ENCODE measurements at places on chromosomes 1 and 21.

- DNase-seq = no peak
Measured at GRCh38 chr1:183203094-183203493, 17.0 kb downstream of the LAMC2 start.

DNA sequence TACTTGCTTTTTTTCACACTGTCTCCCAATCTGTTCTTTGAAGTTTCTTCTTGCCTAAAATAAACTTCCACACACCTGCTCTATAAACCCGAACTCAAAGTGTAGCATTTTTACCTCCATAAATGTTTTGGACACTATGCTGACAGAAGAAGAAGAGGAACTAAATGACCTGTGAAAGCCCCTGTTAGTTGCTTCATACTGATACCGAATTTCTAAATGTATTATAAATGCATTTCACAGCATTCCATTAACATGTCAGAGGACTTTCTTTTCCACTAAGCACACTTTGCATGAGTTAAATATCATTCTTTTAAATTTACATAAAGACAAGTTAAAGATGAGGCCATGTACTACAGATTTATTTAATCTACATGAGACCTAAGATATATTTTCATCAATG is 281.0 kb downstream of the SMYD3 start:
- no peak for DNase-seq

- peak; percentile 11 for DNase-seq
Measured at GRCh38 chr1:31822766-31823165, 6.9 kb upstream of the SPOCD1 start.

DNA sequence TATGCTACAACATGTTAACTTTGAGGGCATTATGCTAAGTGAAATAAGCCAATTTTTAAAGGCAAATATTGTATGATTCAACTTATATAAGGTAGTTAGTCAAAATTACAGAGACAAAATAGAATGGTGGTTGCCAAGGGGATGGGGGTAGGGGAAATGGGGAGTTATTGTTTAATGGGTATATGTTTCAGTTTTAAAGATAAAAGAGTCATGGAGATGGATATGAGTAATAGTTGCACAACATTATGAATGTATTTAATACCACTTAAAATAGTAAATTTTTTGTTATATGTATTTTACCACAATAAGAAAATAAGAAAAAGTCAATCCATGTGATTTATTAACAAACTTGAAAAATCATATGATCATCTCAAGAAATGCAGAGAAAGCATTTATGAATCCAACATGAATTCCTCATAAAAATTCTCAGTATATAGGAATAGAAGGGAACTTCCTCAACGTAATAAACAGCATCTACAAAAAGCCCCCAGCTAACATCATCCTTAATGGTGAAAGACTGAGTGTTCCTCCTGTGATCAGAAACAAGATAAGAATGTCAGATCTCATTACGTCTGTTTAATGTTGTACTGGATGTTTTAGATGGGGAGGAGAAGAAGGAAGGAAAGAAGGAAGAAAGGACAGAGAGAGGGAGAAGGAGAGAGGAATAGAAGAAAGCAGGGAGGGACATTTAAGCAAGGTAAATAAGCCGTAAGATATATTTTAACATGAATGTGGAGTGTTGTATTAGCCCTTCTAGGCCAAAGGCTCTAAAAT is 6.7 kb upstream of the TSEN15 start:
- no peak for DNase-seq

GRCh38 chr1:233238884-233239431 is 56.6 kb downstream of the PCNX2 start:
- no peak for DNase-seq

- DNase-seq = no peak
Measured at GRCh38 chr21:29205988-29206387, 75.5 kb downstream of the MAP3K7CL start.

- DNase-seq = peak; percentile 61
Measured at GRCh38 chr1:145871994-145872924, 13.4 kb upstream of the PIAS3 start.

DNA sequence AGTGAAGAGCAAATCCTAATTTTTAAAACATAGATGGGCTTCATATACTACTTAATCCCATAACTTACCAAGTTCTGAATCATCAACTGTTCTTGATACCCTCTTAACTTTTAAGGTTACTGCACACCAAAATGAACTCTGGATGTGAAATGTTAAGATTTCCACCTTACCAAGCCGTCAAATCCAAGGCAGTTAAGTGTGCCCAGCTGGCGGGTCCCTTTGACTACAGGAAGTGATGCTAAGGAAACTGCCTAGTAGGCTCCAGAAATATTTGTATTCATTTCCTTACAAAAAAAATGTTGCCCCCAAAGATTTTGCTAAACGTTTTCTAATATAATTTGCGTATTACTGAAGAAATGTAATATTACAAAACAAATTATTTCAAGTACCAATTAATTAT is 10.7 kb downstream of the NRIP1 start:
- no peak for DNase-seq

DNA sequence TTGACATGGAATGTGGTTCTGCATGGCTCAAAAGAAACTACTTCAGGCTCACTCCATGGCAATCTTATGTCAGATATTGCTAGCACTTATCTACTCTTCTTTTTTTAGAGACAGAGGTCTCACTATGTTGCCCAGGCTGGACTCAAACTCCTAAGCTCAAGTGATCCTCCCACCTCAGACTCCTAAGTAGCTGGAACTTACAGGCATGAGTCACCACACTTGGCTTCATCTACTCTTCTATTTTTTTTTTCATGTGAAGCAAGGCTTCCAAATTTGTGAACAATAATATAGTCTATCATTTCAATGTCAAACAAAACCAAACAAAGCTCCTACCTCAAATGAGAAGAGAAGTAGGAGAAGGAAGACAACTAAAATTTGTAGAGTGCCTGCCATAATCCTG is 7.5 kb upstream of the PSEN2 start:
- no peak for DNase-seq

- DNase-seq = no peak
Measured at GRCh38 chr1:21630571-21631343, 38.4 kb downstream of the RAP1GAP start.

GRCh38 chr1:94276988-94277434 is 39.6 kb upstream of the ARHGAP29 start:
- DNase-seq = no peak

- DNase-seq = no peak
Measured at GRCh38 chr1:181122222-181122621, 33.7 kb downstream of the IER5 start.

DNA sequence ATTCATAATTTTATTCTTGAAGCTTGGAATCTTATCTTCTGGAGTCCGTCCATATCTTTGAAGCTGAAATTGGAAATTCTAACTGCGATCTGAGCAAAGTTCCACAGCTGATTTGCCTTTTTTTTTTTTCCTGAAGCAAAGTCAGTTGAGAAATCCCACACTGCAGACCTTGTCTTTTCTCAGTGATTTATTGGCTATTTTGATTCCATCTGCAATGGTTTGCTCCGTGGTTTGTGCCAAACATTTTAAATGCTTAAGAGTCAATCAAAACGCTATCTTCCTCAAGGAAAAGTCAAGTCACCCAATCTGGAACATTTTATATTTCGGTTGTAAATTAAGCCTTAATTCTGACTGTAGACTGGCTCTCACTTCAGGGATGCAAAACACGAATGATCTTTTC is 88.2 kb upstream of the GRIK1 start:
- no peak for DNase-seq

DNA sequence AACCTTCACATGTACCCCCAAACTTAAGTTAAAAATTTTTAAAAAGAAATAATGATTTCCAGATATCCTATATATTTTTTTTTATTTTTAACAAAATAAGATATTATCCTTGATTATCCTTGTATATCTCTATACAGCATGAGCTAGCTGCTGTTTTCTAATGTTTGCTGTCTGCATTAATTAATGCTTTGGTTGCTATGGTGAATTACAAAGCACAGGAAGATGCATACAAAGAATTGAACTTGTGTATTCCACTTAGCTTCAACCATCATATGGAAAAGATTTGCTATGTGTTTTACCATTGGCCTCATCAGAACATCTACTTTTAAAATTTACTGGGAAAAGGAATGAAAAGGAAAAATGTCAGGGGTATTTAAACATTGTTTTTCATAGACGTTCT is 35.4 kb downstream of the VPS45 start:
- DNase-seq = no peak

GRCh38 chr1:90274376-90274775 is 279.5 kb downstream of the ZNF326 start:
- DNase-seq = no peak

GRCh38 chr1:27862671-27863537 is 9.4 kb upstream of the THEMIS2 start:
- no peak for DNase-seq

GRCh38 chr1:177800400-177801088 is 169.3 kb downstream of the SEC16B start:
- DNase-seq = no peak

DNA sequence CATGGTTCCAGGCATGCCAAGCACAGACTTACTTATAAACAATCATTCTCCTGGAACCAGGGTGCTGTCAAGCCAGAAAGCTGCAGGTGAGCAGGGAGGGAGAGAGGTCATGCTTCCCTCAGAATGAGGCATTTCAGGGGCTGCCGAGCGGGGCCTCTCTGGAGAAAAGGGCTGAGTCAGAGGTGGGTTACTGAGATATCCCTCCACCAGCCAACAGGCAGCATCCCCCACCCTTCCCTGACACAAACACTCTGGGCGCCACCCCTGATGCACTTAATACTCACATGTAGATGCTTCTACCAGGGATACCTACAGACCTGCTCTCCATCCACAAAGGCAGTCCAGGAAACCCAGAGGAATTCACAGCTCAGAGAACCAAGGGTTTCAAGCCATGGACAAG is 13.1 kb downstream of the STK40 start:
- DNase-seq = no peak

- DNase-seq = no peak
Measured at GRCh38 chr1:179230251-179230650, 774 bp upstream of the ABL2 start.

DNA sequence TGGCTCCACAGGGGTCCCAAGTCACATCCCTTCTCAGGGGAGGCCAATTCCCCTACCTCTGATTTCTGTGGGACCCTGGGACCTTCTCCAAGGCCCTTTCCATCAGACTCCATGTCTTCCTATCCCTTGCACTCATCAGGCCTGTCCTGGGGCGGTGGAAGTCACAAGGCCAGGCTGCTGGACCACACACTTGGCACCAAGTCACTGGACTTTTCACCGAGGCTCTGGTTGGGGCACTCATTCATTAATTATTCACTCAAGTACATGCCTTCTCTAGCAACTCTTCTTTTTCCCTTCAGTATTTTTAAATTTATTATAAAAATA is 11.2 kb upstream of the FOXO6 start:
- no peak for DNase-seq

- DNase-seq = peak; percentile 27
Measured at GRCh38 chr1:119139403-119139802, 1.1 kb downstream of the WARS2 start.

- no peak for DNase-seq
Measured at GRCh38 chr21:44533891-44534627, 5.9 kb downstream of the KRTAP10-1 start.

DNA sequence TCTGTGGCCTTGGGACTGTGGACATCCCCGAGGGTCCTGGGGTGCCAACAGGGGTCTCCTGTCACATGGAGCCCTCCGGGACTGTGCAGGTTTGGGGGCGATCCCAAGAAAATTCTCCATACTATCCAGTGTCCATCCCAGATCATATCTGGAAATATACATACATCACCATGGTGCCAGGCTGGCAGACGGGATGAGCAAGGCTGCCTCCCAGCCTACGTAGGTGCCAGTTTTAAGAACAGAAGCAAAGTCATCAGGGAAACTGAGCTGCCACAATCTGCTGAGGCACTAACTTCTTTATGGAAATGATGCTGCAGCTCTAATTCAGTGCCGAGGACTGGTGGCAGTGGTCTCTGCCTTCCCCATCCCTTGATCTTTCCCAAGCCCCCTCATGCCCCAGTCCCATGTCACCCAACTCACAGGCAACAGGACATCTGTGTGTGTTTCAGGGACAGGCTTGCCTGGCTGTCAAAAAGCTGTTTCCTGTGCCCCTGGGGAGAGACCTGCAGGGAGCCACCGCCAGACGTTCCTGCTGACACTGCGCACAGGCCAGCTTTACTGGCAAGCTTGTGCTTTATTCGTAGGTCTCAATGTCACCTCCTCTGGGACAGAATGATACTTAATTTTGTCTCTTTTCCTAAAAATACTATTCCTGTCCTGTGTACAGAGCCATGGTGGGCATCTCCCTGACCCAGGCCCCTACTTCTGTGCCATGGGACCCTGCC is 15.5 kb downstream of the TEX35 start:
- no peak for DNase-seq

GRCh38 chr1:16298653-16299052 is 53.6 kb downstream of the FBXO42 start:
- no peak for DNase-seq

- DNase-seq = no peak
Measured at GRCh38 chr1:53678507-53678906, 60.5 kb downstream of the GLIS1 start.

DNA sequence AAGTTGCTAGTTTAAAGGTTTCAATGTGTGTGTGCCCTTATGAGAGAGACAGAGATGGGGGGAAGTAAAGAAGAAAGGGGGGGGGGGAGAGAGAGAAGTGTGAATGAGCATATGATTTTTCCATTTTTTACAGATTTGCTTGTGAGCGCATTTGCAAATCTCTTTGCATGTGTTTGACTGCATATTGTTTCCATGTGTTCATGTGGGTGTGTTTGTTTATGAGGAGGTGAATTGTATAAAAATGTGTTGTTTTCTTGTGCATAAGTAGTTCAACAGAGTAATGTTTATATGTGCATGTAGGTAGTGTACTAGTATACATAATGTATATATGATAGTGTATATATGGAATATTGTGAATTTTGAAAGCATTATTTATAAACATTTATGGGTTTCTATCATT is 205.9 kb upstream of the SPAG17 start:
- DNase-seq = no peak

DNA sequence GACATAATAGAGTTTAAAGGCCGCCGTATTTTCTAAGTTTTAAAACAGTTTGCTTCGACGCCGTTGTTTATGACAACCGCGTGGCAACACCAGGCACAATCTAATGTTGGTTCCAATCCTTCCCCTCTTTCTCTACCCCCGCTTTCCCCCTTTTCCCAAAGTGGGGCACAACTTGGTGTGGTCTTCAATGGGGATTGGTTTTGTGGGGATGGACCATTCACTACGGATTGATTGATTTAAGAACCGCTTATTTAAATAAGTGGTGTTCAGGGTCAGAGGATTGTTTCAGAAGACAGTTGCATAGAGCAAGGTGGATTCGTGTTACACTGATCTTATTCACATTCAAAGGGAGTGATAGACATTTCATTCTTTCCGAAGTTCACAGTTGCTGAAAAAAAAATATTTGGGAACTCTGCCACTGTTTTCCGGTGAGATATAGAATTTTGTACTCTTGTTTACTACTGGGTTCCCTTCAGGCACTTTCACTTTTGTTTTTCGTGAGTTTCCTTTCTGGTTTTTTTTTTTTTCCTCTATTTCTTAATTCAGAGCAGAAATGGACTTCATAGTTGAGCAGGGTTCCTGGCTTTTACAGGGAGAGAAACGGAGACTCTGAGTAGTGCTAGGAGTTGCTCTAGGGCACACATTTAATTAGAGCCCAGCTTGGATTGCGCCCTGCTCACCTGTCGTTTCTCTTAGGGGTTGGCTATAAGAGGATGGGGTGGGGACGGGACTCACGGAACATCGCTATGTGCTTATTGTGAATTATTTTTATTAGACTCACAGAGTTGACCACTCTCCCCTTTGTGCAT is 79.6 kb upstream of the AK4 start:
- peak; percentile 45 for DNase-seq

- no peak for DNase-seq
Measured at GRCh38 chr1:88029142-88029541, 654.9 kb upstream of the PKN2 start.

- peak; percentile 16 for DNase-seq
Measured at GRCh38 chr21:46191686-46192575, 7.7 kb upstream of the SPATC1L start.

All from stimulated activated CD8-positive, alpha-beta memory T cell treated with anti-CD3 and anti-CD28 coated beads, Interleukin-4, amount 100 ng/mL, for 48 hours (primary cell).